ENCODE measurements at places on chromosomes 3 and 15. TPM values are rescaled to one million over a fixed set of nuclear protein-coding genes. Genes with fewer than 3 reads are reported as not detected.

DNA sequence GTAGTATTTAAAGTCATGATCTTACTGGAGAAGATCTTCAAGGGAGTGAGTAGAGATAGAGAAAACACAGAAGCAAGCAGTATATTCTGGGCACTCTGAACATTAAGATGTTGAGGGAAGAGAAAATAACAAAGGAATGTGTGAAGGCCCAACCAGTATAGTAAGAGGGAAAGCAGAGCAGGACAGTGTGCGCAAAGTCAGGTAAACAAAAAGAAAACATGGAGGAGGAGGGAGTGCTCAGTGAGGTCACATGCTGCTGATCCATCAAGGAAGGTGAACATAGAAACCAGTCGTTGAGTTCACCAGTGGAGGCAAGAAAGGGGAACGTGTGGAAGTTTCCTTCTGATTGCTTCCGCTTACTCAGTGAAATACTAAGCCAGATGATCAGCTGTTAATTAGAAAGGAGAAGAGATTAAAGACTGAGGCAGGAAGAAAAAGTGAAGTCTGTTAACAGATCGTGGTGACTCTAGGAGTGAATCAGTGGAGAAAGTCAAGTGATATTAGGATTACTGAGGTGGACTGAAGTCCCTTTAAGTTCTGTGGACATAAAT lies 47.2 kb downstream of the OPA1 start:
- H3K4me3 ChIP-seq: no peak overlapping the region
- no peak for DNase-seq
- H3K27me3 ChIP-seq: no peaks in the 10 kb centered on the region
- H3K4me1 ChIP-seq: peaks cover 17% of the 10 kb centered on the region
- peaks cover 38% of the 10 kb centered on the region for H3K36me3 ChIP-seq
- no peak overlapping the region for H3K27ac ChIP-seq

DNA sequence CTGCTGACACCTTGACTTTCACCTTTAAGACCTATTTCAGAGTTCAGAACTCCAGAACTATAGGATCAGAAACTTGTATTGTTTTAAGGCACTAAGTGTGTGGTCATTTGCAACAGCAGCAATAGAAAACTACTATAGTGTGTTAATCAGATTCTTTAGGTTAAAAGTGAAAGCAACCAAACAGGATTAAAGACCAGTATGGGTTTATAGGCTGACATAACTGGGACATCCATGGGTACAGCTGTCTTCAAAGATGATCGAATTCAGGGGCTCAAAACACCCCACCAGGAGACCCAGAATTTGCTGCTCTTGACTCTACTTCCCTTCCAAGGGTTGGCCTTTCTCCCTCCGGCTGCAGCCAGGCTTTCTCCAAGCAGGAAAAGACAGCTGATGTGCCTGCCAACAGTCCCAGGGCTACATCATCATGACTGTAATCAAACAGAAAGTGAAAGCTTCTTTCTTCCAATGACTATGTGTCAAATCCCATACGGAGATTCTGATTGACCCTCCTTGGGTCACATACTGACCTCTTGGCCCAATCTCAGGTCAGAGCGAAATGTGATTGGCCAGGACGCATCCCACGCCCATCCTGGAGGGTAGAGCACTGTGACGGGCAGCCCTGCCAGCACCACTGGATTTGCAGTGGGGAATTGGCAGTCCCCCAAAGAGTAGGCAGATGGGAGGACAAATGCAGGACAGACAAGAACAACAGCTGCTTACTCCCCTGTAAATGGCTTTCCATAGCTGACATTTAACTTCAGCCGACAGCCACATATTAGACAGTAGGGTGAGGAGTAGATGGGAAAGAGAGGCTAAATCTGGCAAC lies 51.4 kb upstream of the RNF7 start:
- H3K27ac ChIP-seq: no peak overlapping the region
- DNase-seq: no peak
- H3K36me3 ChIP-seq: no peaks in the 10 kb centered on the region
- no peaks in the 10 kb centered on the region for H3K27me3 ChIP-seq
- H3K4me3 ChIP-seq: no peak overlapping the region
- H3K4me1 ChIP-seq: no peaks in the 10 kb centered on the region

GRCh38 chr15:90895571-90896117 lies 7.5 kb upstream of the MAN2A2 start:
- H3K36me3 ChIP-seq: no peaks in the 10 kb centered on the region
- H3K27me3 ChIP-seq: no peaks in the 10 kb centered on the region
- DNase-seq: peak; percentile 26
- H3K4me3 ChIP-seq: no peak overlapping the region
- no peaks in the 10 kb centered on the region for H3K4me1 ChIP-seq
- H3K27ac ChIP-seq: no peak overlapping the region

GRCh38 chr15:34942363-34942762 lies 27.2 kb downstream of the AQR start:
- H3K4me3 ChIP-seq: no peak overlapping the region
- H3K36me3 ChIP-seq: peaks cover 12% of the 10 kb centered on the region
- H3K27me3 ChIP-seq: no peaks in the 10 kb centered on the region
- DNase-seq: no peak
- no peak overlapping the region for H3K27ac ChIP-seq

DNA sequence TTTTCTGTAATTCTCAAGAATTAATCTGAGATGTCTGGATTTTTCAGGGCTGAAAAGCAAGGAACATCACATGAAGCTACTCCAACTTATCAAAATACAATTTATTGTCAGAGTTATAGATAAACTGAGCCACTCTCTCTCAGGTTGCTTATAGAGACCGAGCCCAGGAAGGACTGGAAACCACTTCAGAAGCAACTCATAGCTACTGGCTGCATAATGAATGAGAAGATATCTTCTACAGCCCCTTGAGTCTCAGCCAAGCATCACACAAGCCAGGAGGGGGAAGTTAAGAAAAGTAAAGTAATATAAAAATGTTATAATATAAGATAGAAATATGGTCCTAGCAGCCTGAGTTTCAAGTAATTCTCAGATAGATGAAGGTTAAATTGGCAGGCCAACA lies 186.0 kb downstream of the TNIK start:
- H3K4me1 ChIP-seq: peaks cover 3% of the 10 kb centered on the region
- H3K4me3 ChIP-seq: no peak overlapping the region
- no peak for DNase-seq
- H3K27ac ChIP-seq: no peak overlapping the region
- no peaks in the 10 kb centered on the region for H3K36me3 ChIP-seq
- H3K27me3 ChIP-seq: no peaks in the 10 kb centered on the region

DNA sequence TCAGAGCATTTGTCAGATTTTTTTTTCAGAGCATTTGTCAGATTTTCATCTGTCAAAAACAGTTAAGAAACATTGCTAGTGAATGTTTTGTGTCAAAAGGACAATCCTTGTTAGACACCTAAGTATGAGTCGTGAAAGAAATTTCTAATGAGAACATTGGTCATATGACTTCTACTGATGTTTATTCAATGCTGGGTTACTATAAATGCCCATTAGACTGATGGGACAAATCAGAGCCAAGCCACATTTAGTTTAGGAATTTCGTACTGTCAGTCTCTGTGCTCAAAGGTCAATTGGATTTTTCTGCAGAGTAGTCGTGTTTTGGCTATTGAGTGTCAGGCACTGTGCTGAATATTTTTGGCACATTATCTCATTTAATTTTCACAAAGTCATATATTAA lies 31.6 kb downstream of the TSC22D2 start:
- H3K4me1 ChIP-seq: peaks cover 13% of the 10 kb centered on the region
- no peaks in the 10 kb centered on the region for H3K27me3 ChIP-seq
- no peak overlapping the region for H3K27ac ChIP-seq
- H3K36me3 ChIP-seq: no peaks in the 10 kb centered on the region

DNA sequence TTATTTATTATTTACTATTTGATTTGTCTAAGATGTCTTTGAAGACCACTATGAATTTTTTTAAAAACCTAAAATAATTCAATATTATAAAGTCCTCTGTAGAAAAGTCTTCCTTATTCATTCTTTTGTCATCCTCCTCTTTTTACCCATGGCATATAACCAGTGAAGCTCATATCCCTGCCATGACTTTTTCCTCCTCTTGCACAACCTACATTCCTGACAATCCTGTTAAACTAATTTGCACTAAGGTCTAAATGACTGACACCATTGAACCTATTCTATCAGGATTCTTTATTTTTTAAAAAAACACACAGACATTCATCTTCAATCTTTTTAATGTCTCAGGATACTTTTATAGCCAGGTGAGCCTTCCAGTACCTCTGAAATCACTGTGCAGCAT lies 159.9 kb upstream of the SLC2A2 start:
- H3K27me3 ChIP-seq: no peaks in the 10 kb centered on the region
- no peak overlapping the region for H3K27ac ChIP-seq
- peaks cover 14% of the 10 kb centered on the region for H3K4me1 ChIP-seq
- H3K4me3 ChIP-seq: no peak overlapping the region
- no peaks in the 10 kb centered on the region for H3K36me3 ChIP-seq

DNA sequence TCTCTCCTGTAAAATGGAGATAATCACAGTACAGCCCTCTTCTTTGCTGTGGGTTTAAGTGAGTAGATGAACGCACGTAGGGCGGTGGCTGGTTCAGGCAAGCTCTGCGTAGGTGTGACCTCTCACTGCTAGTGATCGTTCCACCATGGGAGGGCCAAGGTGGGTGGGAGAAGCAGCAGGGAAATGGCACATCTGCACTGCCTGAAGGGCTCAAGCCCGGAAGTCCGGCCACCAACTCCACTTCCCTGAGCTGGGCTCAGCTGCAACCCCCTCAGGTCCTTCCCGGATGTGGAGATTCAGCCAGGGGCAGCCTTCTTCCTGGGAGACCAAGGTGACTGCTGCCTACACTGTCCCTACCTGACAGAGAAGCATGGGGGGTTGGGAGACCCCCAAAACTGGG lies 102.9 kb downstream of the ADCY5 start:
- no peak overlapping the region for H3K27ac ChIP-seq
- H3K4me1 ChIP-seq: no peaks in the 10 kb centered on the region
- H3K4me3 ChIP-seq: no peak overlapping the region
- H3K36me3 ChIP-seq: no peaks in the 10 kb centered on the region
- no peaks in the 10 kb centered on the region for H3K27me3 ChIP-seq

DNA sequence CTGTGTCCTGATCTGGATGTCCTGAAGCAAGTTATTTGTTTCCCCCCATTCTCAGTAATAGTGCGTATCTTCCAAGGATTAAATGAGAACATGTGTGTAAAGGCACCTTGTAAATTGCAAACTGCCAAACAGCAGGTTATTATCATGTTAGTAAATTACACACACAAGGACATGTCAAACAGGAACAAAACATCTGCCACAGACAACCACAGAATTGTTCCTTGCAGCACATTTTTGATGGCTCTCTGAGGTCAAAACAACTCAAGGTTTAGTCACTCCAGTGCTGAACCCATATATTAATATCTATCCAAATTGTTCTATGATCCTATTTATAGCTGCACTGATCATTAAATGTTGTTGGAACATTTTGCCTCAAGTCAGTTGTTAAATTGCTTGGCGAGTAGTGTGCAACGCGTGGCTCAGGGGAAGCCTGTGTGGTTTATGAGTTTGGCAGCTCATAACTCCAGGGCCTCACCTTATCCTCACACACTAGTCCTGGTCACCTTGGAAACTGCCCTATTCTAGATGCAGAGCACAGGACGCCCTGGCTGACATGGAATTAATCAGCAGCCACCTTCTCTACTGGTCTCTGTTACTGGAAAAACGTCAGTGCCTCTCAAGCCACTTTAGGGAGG lies 46.3 kb upstream of the CDV3 start:
- no peaks in the 10 kb centered on the region for H3K27me3 ChIP-seq
- no peaks in the 10 kb centered on the region for H3K4me1 ChIP-seq
- no peak overlapping the region for H3K4me3 ChIP-seq
- no peak for DNase-seq

DNA sequence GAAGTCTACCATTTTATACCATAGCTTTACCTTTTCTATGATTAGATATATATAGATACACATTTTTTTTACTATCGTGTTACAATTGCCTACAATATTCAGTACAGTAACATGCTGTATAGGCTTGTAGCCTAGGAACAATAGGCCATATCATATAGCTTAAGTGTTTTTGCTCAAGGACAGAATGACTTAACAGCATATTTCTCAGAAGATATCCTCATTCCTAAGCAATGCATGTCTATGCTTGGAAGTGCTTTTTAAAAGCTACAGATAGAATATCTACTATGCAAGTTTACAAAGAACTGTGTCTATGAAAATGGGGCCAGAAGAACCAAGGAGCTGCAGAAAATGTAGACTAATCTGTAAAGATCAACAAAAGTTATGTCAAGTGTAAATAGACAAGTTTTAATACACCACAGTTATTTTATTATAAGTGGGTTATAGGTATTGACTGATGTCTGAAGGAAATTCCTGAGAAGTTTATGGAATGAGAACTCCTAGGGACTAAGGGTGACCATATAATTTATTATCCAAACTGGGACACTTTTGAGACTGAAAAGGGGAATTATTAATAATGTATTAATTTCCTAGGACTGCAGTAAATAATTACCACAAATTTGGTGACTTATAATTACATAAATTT lies 138.7 kb upstream of the TGFBR2 start:
- no peaks in the 10 kb centered on the region for H3K36me3 ChIP-seq
- H3K4me1 ChIP-seq: no peaks in the 10 kb centered on the region
- H3K27ac ChIP-seq: no peak overlapping the region
- no peaks in the 10 kb centered on the region for H3K27me3 ChIP-seq

DNA sequence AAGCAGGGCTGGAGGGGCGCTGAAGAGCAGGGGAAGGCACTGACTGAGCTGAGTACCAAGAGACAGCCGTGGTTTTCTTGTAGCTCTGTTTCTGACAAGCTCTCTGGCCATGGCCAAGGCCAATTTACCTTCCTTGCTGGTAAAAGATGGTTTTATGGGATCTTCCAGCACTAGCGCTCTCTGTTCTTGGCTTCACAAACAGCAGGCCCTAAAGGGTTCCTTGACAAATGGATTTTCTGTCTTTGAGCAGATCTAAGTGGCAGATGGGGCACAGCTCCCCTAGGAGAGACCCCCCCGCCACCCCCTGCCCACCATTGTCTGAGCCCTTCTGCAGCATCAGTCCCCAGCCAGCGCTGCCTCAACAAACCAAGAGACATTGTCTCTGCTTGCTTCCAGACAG lies 66.6 kb downstream of the GAP43 start:
- H3K36me3 ChIP-seq: no peaks in the 10 kb centered on the region
- no peaks in the 10 kb centered on the region for H3K4me1 ChIP-seq
- no peak for DNase-seq
- no peak overlapping the region for H3K4me3 ChIP-seq

DNA sequence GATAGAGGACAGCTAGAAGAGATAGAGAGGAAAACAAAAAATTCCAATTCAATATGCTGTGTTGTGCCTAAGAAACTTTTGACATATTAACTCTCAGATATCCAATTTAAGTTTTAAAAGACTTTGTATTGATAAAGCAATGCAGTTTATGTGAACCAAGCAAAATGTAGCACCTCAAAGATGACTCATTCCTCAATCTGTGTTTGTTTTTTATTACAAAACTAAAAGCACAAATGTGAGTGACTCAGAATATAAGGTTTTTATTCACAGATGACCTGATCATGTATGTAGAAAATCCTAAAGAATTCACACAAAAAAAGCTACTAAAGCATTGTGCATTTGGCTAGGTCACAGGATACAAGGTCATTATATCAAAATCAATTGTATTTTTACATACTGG lies 11.1 kb downstream of the HCLS1 start:
- DNase-seq: no peak
- H3K36me3 ChIP-seq: no peaks in the 10 kb centered on the region
- H3K27ac ChIP-seq: no peak overlapping the region
- no peaks in the 10 kb centered on the region for H3K27me3 ChIP-seq
- H3K4me1 ChIP-seq: no peaks in the 10 kb centered on the region

GRCh38 chr3:184058029-184058428 lies 5.2 kb downstream of the HTR3C start:
- H3K27ac ChIP-seq: no peak overlapping the region
- no peaks in the 10 kb centered on the region for H3K27me3 ChIP-seq
- H3K4me1 ChIP-seq: no peaks in the 10 kb centered on the region
- DNase-seq: no peak
- no peak overlapping the region for H3K4me3 ChIP-seq
- no peaks in the 10 kb centered on the region for H3K36me3 ChIP-seq

The MORC1 gene
- not detected for total RNA-seq

The FEZF2 gene
- 9.1 TPM for total RNA-seq

The SLC38A3 gene
- total RNA-seq: 0.77 TPM

The FAH gene
- total RNA-seq: 15.3 TPM

The SIDT1 gene
- not detected for total RNA-seq

The CHRM5 gene
- total RNA-seq: not detected
